ENCODE measurements at places on chromosomes 1 and 21.

GRCh38 chr1:220453371-220453770 lies 74.6 kb upstream of the MARK1 start:
- no peak for DNase-seq

GRCh38 chr1:202201971-202202370 lies 8.4 kb downstream of the LGR6 start:
- DNase-seq, result no peak

- DNase-seq, result no peak
Measured at GRCh38 chr1:229248821-229249817, 21.8 kb upstream of the RAB4A start.

DNA sequence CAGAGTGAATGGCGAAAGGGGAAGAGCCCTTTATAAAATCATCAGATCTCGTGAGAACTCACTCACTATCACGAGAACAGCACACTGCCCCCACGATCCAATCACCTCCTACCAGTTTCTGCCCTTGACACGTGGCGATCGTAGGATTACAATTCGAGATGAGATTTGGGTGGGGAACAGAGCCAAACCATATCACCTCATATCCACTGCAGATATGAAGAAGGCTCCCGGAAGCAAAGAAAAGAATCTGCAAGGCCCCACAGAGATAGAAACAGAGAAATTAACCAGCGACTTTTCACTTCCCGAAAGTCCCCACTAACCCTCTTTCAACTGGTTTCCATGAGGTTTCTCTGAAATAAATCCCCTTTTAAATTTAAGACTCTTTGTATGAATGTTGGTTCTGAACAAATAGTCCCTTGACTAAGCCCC lies 86.2 kb upstream of the IRF2BP2 start:
- DNase-seq, result no peak

- no peak for DNase-seq
Measured at GRCh38 chr1:219177363-219177762, 3.7 kb downstream of the LYPLAL1 start.

DNA sequence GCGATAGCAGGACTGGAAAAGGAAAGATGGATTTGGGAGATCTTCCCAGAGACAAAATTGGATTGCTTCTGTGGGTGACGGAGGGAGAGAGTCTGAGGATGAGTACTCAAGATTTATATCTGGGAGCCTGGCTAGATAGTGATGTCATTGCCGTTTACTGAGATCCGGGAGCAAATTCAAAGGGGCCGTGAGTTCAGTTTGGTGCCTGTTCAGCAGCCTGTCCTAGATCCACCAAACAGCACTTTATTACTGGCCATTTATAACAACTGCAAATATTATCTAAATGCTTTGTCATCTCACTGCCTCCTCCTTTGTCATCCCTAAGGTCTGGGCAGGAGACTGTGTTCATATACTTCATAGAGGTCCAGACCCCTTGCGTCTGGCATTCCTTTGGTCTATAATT lies 29.2 kb downstream of the MAPKAPK2 start:
- no peak for DNase-seq

- DNase-seq, result no peak
Measured at GRCh38 chr21:28776251-28776650, 216.4 kb downstream of the LTN1 start.

- DNase-seq, result no peak
Measured at GRCh38 chr1:68230901-68231626, 1.3 kb downstream of the WLS start.

DNA sequence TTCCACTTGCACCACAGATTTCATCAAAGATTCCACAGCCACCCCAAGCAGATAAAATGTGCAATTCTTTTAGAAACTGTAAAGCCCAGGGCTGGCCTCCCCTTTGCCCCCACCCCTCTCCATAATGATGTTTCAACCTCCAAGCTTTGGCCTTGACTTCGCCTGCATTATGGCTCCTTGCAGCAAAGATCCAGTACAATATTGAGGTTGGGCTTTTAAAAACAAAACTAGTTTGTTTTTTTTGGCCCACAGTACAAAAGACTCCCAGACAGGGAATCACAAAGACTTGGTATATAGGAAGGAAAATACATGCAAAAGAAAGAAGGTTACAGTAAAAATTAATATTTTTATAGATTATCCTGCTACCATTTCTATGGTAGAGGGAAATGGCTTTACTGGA lies 356.5 kb upstream of the PTBP2 start:
- DNase-seq, result no peak

GRCh38 chr1:162912061-162912667 lies 51.2 kb upstream of the CCDC190 start:
- DNase-seq, result no peak

DNA sequence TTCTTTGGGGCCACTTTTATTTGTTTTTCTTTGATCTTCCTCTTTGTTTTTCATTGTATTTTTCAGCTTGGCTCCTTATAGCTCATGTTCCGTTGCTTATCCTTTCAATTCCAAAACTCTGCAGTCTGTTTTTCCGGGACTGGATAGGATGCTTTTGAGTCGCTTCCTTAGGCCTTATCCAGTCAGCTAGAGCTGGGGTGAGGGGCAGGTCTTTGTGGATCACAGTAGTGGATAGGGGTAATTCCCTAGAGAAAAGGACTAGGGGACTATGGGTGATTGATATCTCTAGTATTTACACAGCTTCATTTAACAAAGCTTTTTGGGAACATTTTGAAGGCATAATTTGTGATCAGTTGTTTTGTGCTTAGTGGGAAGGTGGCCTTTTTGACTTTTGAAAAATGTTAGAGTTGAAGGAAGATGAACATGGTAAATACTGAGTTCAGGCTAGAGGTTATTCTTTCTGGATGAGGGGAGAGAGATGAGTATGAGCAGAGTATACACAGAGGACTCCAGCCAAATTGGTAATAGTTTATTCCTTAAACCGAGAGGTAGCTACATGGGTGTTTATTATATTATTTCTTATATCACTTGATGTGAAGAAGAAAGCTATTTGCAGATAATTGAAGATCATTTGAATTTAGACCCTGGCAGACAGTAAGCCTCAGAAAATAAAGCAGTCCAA lies 22.5 kb downstream of the CEP350 start:
- no peak for DNase-seq

- no peak for DNase-seq
Measured at GRCh38 chr1:233025157-233025556, 74.7 kb downstream of the NTPCR start.

DNA sequence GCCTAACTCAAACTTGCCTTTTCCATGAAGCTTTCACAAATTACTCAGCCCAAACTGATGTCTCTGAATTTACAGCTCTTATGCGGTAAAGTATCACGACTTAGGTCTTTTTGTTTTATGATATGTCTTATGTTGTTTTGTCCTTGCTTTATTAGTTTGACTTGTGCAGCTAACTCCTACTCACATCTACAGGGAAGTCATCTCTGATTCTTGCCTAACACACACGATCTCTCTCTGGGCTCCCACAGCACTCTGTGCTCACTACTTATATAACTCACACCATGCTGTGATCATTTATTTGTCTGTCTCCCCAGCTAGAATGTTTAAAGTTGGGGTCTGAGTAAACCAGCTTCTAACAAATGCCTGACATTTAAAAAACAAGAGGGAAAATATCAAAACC lies 9.3 kb upstream of the PI4KB start:
- DNase-seq, result no peak

GRCh38 chr1:46770541-46770940 lies 28.3 kb upstream of the CYP4B1 start:
- DNase-seq, result no peak

DNA sequence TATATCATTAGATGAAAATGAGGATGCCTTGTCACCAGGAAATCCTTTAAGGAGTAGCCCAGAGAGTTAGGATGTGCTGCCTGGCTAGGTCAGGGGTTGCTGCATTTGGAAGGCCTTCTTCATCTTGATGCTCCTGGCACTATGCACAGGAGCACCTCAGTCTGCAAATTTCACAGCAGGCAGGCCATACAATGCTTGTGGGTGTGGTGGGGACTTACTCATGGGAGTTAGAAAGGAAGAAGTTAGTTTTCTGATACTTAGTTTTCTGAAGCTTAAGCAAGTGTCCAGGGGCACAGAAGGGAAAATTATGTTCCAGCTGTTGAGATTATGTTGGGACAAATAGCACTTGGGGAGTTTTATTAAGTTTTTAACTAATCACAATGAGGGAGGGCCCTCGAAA lies 11.4 kb downstream of the HLX start:
- DNase-seq, result no peak

- no peak for DNase-seq
Measured at GRCh38 chr1:25355841-25356395, 17.8 kb downstream of the TMEM50A start.

- no peak for DNase-seq
Measured at GRCh38 chr1:243924588-243925349, 74.7 kb upstream of the AKT3 start.

DNA sequence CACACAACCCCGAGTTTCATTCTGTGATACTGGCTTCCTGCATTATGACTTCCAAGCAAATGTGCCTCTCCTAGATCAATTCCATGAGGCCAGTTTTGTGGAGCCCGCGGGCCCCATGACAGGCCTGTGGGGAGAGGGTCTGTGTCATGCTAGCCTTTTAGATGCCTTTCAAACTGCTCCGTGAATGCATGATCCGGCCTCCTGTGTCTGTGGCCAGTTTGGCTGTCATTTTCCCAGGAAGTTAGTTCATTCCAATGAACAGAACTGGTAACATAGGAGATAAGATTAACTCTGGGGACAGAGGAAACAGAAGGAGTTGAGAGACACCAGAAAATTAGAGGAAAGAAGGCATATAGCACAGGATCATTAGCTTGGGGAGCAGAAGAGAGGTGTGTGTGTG lies 3.2 kb downstream of the FNDC7 start:
- DNase-seq, result no peak

GRCh38 chr21:34582506-34583150 lies 32.3 kb downstream of the RCAN1 start:
- DNase-seq, result no peak

DNA sequence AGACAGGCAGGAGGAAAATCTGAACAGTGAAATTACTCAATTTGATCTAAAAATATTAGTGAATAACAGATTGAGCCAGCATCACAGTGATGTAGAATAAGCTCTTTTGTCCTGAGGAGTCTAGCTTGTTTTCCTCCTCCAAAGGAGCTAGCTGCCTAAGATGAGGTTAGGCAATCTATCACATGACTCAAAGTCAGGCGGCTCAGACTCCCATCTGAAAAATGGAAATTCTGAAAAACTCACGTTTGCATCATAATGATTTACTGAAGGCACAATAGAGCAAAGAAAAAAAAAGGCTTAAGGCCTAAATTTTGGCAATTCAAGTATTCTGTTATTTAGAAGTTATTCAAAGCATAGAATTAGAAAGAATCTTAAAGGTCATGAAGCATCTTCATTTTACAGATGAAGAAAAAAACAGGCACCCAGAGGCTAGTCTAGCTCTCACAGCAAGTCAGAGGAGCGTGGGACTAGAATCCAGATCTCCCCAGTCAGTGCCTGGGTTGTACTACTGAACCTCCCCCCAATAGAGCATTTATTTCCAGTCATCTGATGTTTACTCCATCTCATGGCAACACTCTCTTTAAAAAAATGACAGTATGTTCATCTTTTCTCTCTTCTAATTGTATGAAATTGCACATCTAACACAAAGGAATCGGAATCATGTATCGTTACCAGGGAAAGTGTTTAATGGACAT lies 62.5 kb upstream of the ATF3 start:
- no peak for DNase-seq

DNA sequence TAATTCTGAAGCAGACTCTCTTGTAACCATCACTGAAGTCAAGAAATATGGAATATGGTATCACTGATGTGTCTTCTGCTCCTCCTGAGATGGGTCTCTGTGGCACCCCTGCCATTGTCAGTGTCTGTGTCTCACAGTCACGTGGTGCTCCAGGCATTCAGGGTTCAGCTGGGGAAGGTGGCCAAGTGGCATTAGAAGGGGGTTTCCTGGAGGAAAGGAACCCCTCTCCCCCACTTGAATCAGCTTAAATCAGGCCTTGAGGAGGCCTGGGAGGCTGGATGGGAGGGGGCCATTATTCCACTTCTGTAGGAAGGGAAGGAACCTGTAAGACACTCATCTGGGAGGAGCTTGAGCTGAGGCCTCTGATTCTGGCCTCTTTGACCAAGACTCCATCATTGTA lies 20.5 kb downstream of the CYP4B1 start:
- no peak for DNase-seq
